HCT116 (cell line): ENCODE measurements at places on chromosomes 7 and 10.

DNA sequence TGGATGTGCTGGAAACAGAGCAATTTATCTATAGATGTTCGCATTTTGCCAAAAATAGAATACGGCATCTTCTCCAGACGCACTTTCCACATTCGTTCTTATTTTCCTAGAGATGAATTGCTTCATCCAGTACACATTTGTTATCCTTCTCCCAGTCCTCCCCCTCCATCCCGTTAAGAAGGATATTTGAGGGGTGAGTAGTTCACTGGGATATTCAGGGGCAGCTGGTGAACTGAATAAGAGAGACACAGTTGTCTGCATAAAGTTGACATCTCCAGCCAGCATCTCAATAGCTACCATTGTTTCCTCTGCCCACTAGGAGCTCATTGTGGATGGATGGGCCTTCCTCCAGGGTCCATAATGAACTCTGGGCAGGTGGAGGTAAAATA, 456.8 kb upstream of the NRP1 start:
- DNase-seq, result no peak

- no peak for DNase-seq
These were observed 3.0 kb downstream of the GSAP start for GRCh38 chr7:77413128-77413527.

- no peak for DNase-seq
These were observed 83.6 kb downstream of the LARP4B start for GRCh38 chr10:847868-848267.

GRCh38 chr10:86673827-86674581, 5.7 kb downstream of the LDB3 start:
- DNase-seq, result no peak
